ENCODE measurements at places on chromosomes 13 and 19. TPM values are rescaled to one million over a fixed set of nuclear protein-coding genes. Genes with fewer than 3 reads are reported as not detected.

The OR7D2 gene
- total RNA-seq = not detected

The DLL3 gene
- total RNA-seq = 6.3 TPM

The VASP gene
- total RNA-seq = 119 TPM

The SPINT2 gene
- total RNA-seq = 932 TPM

DNA sequence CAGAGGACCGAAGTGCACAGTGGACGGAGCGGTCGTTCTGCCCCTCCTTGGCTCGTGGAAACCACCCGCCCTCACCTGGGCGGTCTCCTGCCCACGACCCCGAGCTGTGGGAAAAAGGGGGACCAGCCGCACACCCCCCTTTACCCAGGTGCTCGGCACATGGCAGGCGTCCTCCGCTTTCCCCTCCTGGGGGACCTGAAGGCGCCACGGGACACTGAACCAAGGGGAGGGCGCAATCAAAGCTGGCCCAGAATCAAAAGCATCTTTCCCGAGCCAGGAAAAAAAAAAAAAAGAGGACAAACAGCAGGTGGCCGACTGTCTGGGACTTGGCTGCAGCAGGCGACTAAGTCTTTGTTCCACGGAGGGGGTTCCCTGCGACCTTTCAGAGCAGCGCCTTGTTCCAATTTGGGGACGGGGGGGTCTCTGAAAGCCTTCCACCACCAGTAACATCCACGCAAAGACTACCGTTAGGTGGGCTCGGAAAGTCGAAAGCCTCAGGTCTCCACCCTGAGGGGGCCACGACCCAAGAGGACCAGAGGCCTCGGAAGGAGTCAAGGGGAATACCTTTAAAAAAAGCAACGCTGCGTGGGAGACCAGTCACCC lies 1.1 kb downstream of the MBD3 start:
- DNase-seq = no peak

DNA sequence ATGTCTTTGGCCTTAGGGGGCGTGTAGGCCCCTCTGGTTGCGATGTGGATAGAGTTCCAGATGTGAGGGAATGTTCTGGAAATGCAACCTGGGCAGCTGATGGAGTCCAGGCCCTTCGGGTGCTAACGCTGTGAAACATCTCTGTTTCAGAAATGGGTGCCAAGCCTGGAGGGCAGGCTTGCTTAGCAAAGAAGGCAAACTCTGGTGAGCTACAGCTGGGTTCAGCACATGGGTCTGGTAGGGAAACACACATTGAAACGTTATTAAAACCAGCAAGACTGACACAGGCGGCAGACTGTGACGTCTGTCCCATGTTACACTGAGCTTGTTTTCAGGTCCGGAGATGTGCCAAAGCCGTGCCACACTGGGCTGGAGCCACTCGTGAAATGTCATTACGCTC lies 8.6 kb upstream of the CDC16 start:
- no peak for DNase-seq

GRCh38 chr19:39237200-39238184 lies 7.3 kb downstream of the IFNL3 start:
- peak; percentile 49 for DNase-seq

DNA sequence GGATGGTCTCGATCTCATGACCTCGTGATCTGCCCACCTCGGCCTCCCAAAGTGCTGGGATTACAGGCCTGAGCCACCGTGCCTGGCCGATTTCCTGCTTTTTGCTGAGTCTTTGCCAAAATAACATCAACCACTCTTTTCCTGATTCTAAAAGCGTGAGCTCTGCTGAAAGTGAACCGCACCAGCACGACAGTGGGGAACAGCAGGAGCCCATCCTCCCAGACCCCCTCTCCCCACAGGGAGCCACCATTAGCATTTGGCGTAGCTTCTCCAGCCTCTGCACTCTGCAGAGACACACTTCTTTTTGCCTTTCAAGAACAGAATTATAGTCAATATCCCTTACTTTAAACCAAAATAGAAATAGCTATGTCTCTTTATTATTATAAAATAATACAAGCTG lies 41.3 kb downstream of the MYH14 start:
- no peak for DNase-seq

DNA sequence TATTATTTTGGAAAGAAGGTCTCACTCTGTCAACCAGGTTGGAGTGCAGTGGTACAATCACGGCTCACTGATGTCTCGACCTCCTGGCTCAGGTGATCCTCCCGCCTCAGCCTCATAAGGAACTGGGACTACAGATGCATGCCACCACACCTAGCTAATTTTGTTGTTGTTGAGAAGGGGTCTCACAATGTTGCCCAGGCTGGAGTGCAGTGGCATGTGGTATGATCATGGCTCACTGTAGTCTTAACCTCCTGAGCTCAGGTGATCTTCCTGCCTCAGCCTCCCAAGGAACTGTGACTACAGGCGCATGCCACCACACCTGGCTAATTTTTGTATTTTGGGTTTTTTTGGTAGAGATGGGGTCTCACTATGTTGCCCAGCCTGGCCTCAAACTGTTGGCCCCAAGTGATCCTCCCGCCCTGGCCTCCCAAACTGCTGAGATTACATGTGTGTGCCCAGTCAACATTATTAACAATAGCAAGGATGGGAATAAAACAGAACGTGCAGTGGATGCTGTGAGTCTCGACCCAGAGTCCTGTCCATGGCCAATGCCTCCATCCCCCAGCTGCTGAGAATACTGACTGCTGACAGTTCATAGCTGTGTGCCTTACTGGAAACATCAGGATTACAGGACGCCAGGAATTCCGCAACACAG lies 5.4 kb upstream of the MBD3L3 start:
- DNase-seq = no peak

DNA sequence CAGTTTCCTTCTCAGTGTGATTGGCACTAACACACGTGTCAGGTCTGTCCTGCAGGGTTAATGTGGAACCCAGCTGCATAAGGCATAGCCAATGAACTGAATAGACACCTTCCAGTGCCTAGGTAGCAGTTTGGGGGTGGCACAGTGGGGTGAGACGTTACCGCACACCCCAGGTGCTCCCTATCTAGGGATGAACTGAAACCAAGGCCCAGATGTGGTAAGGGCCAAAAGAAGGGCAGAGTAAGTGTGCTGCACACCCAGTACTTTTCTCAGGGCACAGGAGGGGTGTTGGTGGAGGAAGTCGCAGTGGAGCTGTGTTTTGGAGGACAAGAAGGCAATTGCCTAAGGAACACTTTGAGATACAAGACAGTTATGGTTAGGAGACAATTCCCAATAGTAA lies 317.9 kb upstream of the TSHZ3 start:
- DNase-seq = no peak

DNA sequence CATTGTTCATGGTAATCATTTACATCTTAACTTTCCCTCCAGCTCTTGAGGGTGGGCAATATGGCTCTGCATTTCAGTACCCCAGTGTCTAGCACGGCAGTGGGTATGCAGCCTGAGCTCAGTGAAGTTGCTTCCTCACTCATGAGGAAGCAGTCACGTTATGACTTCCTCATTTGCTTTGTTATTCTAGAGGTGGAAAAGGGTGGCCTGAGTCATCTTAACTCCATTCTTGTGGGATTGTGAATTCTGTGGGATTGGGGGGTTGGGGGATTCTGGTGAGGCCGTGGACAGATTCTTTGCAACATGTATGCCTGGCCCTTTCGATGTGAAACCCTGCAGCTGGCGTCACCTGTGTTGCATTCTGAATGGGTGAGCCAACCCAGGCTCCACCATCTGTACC lies 406.7 kb upstream of the ZNF507 start:
- DNase-seq = no peak

DNA sequence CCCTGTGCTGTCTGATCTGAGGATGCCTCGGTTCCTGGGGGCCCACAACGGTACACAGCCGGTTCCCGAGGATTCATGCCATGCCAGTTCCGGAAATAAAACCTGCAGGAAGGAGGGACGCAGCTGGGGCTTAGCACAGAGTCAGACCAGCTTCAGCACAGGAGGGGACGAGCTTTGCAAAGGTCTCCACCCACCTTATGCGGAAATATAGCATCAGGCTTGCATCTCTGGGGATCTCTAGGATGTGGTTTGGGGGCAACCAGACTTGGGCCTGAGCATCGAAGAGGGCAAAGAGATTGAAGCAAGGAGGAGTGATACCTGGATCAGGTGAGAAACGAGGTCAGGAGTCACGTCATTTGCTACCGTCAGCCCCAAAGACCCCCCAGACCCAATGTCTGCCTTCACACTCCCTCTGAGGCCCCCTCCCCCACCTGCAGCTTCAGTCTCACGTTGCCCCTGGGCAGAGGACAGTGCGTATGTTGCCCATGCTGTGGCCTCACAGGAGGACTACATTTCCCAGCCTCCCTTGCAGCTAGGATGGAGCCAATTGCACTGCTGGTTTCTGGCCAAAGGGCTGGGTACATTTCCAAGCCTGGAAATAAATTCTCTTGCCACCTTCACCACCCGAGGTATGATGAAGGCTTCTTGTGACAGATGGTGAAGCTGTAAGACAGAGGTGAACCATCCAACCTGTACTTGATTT lies 12.1 kb downstream of the TYK2 start:
- DNase-seq = no peak

GRCh38 chr13:112457485-112457884 lies 81.3 kb downstream of the SPACA7 start:
- no peak for DNase-seq

GRCh38 chr19:16118489-16119033 lies 6.9 kb downstream of the RAB8A start:
- DNase-seq = no peak

GRCh38 chr19:46460055-46460454 lies 11.3 kb downstream of the PNMA8A start:
- no peak for DNase-seq
